Stimulated activated CD4-positive, alpha-beta T cell treated with anti-CD3 and anti-CD28 coated beads, Interleukin-12 subunit alpha, Interleukin-12 subunit beta, amount 100 ng/mL, for 24 hours (primary cell): ENCODE measurements at places on chromosomes 1 and 21.

DNA sequence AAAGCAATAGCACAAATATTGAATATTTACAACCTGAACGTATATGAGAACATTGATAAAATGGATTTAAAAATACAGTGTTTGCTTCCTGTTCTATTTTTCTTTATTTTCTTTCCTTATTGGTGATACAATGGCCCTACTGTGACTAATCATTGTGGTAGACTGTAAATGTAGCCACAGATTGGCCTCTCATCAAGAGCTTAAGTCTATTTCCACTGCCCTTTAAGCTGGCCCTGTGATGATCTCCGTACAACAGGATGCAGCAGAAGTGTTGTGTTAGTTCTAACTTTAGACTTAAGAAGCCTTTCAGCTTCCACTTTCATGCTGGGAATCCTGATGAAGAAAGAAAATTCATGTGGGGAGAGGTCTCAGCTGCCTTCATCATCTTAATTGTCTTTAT is 285.6 kb upstream of the B3GALT2 start:
- no peak for DNase-seq

GRCh38 chr1:54971317-54971791 is 9.1 kb upstream of the TMEM61 start:
- no peak for DNase-seq

DNA sequence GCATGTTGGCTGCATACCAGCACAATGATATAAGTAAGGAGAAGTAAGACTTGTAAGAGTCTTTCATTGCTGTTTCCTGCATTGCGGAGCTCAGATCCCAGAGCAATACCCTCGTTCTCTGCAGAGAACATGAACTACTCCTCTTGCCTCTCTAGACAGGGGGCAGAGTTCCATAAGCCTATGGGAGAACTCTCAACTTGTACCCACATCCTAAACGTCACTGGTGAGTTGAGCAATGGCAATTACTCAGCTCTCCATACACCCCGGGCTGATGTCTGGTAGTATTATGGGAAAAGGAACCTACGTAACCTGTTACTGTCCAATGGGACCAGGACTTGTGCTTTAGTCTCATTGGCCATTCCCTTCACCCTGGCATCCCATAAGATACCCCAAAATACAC is 27.3 kb upstream of the ZNF496 start:
- no peak for DNase-seq

DNA sequence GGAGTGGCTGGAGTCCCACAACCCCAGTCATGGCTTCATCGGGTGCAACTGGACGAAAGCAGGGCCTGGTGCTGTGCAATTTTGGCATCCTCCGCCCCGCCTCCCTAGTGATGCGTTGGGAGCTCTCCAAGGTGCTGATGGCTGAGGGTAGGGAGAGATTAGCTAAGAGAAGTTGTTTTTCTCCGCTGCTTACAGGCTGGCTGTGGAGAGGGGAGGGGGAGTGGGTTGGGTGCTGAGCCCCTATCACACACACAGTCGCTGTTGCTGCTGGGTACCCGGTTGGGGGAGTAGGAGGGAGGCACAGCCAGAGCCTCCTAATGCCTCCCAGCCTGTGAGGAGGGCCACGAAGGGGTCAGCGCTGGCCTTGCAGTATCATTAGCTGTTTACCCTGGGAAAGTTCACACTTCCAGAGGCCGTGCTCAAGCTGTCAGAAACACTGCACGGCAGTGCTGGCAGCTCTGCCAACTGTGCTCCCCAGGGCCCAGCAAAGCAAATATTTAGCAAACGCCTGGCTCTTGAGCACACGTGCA is 110.0 kb downstream of the GRIK3 start:
- no peak for DNase-seq

DNA sequence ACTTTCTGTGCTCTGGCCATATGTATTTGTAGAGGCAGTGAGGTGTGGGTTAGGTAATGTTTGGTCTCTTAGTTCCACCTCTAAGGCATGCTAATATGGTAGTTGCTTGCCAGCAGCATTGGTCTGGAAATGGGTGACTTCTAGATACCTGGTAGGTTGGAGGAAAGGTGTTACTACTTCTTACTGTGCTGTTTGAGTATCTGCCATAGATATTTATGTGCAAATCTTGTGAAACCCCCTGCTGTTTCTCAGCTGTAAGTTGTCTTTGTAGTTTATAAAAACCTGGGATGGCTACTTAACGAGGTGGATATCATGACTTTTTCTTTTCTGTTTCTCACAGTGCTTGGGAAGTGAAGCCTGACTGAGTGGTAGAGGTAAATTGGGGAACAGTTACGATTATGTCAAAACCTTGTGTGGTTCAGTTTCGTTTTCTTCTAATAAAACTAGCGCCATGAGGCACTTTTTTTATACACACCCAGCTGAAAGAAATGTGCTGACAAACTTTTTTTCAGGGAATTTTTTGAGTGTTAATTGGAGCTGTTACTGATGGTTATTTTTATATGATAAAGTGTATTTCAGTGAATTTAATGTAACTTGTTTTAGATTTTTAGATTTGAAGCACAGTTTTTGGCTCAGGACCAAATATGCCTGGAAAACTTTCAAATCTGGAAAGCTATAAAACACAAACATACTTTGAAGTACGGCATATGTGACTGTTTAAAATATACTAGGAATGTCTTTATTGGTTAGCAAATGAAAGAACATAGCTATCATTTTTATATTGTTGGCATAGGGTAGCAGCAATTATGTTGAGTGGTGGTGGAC is 42.1 kb downstream of the CAMSAP2 start:
- DNase-seq = no peak

GRCh38 chr21:35357041-35357780 is 308.1 kb upstream of the RUNX1 start:
- no peak for DNase-seq

GRCh38 chr1:206048582-206048981 is 4.4 kb upstream of the RHEX start:
- no peak for DNase-seq

DNA sequence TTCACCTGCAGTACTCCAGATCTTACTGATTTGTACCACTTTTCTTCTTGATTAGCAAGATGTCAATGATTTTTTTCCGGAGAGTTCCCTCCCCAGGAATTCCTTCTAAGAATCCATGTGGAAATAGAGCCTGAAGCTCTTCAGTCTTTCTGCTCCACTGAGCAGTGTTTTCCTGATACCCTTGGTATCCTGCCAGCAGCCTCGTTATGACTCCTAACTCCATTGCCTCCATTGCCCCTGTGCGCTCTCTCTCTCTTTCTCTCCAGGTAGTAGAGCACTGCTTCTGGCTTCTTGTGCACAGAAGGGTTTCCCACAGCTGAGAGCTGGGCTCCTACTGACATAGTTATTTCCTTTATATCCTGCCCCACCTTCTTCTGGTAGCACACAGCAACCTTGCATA is 12.2 kb downstream of the UBE2U start:
- DNase-seq = no peak

GRCh38 chr1:63678200-63678599 is 85.0 kb downstream of the PGM1 start:
- DNase-seq = no peak

- DNase-seq = no peak
Observed at GRCh38 chr1:241077386-241078147, 279.4 kb downstream of the RGS7 start.

- DNase-seq = no peak
Observed at GRCh38 chr21:36965720-36966065, 776 bp downstream of the HLCS start.

DNA sequence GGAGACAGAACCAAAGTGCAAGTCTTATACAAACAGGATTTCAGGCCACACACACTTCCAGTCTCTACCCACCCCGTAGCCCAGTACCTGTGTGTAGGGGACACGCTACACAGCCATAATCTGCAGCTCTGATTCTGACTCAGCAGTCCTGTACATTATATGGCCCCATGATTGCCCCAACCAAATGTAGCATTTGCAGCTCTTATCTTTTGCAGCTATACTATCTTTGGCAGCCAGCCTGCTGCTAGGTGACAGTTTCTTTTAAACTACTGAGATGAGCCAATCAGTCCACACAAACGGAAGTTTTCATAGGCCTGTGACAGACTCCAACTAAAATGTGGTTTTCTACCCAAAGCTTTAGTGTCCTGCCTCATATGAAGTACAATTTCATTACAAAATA is 259.6 kb upstream of the ST6GALNAC5 start:
- no peak for DNase-seq

GRCh38 chr1:84776639-84777038 is 86.4 kb upstream of the SSX2IP start:
- no peak for DNase-seq

- no peak for DNase-seq
Observed at GRCh38 chr1:54112705-54113368, 40.0 kb downstream of the CDCP2 start.

GRCh38 chr21:44390886-44391285 is 37.5 kb downstream of the TRPM2 start:
- DNase-seq = no peak

DNA sequence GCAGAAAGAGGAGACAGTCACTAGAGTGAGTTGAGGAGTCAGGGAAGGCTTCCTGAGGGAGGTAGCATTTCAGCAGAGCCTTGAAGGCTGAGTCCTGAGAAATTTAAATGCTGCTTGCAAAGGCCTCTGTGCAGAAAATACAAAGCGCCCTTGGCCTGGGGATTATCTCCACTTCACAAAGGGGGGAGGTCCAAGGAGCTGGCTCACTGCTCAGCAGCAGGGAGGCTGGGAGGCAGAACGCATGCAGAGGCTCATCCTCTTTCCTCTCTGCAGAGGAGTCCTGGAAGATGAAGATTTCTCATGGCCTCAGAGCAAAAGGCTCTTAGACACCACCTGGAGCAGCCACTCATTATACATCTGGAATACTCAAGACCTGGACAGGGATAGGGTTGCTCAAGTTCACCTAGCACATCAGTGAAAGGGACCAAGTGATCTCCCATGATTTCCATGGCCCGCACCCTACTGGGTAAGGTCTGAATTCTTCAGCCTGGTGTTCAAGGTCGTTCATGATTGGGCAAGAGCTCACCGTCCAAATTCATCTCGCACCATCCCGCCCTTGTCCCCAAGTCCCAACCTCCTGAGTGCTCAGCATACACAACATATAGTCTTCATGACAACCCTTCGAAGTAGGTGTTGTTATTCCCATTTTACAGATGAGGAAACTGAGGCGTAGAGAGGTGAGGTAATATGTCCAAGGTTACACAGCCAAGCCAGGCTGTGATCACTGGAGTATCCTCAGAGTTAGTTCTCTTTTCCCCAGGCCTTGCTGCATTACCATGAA is 9.0 kb downstream of the SLC1A7 start:
- no peak for DNase-seq
